Muscle of leg (tissue), 16 donors: ENCODE measurements at places on chromosomes 1 and 21. TPM values are rescaled to one million over a fixed set of nuclear protein-coding genes. Genes with fewer than 3 reads are reported as not detected.

The AMPD1 gene
- 49.3 TPM for total RNA-seq

The EXO1 gene
- total RNA-seq: 6.4 TPM

The SYT6 gene
- 0.40 TPM for total RNA-seq

The LCE6A gene
- not detected for total RNA-seq

The COL9A2 gene
- total RNA-seq: 2.6 TPM

The HCRTR1 gene
- 0.04 TPM for total RNA-seq

The LCE3E gene
- total RNA-seq: not detected

The FCGR3A gene
- 0.66 TPM for total RNA-seq

The PDPN gene
- 14.5 TPM for total RNA-seq

The BLACAT1 gene
- not detected for total RNA-seq

The ANGPTL7 gene
- 1.2 TPM for total RNA-seq

The SLC35F3 gene
- 0.62 TPM for total RNA-seq

The CSMD2 gene
- total RNA-seq: 0.27 TPM

The REN gene
- not detected for total RNA-seq

The GNG12 gene
- total RNA-seq: 47.9 TPM

The HHIPL2 gene
- 0.31 TPM for total RNA-seq

The WDR64 gene
- total RNA-seq: 0.04 TPM

The AMY1B gene
- total RNA-seq: not detected

The MEX3A gene
- total RNA-seq: 9.4 TPM
